ENCODE measurements at places on chromosomes 1 and 21.

DNA sequence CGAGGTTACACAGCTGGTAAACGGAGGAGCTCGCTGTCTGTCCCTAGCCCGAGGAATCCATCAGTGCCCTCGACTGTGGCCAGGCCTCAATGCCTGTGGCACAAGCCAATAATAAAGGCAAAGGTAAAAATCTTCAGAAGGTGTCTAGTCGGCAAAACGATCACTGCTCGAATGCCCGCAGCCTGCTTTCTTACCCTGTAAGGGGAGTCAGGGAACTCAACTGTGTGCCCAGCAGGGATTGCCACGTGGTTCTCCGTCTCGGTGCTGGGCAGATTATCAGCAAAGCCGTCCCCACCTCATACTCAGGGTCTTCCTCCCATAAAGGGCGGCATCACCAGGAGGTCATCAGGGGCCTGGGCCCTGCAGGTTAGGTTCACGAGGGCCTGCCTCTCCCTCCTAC, 103.4 kb downstream of the PAX7 start:
- DNase-seq, result no peak

GRCh38 chr1:170929412-170929834, 5.9 kb upstream of the MROH9 start:
- DNase-seq, result no peak

DNA sequence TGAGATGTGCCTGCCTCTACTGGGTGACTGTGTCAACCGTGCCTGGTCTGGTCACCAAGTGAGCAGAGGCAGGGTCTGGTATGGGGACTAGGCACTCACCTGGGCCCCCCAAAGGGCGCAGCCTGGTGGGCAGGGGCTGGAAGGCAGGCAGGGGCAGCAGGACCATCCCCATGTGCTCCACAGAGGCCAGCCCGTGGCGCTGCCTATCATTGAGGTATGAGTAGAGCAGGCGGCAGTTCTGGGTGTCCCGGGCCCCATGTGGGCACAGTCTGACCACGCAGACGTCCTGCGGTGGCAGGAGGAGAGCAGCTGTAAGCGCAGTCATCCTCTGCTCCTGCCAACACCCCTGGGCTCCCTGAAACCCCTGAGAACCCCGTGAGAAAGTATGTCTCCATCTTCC, 23.7 kb downstream of the SPOCD1 start:
- no peak for DNase-seq

DNA sequence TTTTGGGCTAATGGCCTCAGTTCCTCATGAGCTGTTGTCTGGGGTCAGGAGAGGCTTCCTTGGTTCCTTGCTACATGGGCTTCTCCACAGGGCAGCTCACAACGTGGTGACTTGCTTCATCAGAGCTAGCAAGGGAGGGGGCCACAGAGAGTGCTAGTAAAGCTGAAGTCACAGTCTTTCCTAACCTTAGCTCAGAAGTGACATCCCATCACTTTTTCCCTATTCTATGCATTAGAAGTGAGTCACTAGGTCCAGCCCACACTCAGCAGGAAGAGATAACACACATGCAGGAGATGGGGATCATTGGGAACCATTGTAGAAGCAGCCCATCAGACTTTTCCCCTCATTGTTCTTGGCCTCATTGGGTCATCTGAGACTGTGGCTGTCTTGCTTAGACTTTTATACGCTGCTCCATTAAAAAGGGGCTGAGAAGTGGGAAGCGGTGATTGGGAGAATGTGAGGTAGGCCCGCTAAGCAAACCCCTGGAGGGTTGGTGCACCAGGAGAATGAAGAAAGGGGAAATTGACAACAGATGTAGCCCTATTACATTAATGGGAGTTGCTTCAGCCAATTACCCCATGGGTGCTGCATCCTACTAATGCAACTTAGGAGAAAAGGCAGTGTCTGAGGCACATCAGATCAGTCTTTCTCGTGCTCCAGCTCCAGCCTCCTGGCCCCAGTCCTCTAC, 22.1 kb upstream of the IGSF21 start:
- DNase-seq, result no peak

DNA sequence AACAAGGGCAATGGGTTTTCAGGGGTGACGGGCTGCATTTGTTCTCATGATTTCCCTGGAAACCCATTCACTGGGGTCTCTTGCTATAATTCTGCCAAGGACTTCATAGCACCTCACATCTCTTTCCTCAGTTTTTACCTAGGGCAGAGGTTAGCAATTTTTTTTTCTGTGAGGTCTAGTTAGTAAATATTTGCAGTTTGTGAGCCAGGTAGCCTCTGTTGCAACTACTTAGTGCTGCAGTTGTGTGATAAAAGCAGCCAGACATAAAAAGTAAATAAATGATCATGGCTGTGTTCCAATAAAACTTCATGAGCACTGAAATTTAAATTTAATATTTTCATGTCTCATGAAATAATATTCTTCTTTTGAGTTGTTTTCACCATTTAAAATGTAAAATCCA, 37.7 kb downstream of the IFI44 start:
- no peak for DNase-seq

- peak; percentile 66 for DNase-seq
Measured at GRCh38 chr1:89454845-89455521, 69.6 kb upstream of the LRRC8B start.

DNA sequence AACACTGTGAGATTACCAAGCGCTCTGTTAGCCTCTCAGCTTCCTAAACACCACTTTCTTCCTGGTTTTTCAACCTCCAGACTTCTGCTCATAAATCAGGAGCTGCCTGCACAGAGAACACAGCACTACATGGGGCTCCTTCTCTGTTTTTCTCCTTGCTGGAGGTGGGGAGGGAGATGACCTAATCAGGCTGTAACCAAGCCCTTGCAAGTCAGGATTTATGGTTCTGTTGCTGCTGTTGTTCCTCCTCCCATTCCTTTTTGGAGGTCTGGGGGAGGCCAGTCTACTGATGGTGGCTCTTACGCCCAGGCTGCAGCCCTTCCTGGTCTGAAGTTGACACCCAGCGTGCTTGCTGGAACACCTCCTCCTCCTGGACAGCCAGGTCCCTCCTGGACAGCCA, 80.9 kb upstream of the AJAP1 start:
- DNase-seq, result no peak

DNA sequence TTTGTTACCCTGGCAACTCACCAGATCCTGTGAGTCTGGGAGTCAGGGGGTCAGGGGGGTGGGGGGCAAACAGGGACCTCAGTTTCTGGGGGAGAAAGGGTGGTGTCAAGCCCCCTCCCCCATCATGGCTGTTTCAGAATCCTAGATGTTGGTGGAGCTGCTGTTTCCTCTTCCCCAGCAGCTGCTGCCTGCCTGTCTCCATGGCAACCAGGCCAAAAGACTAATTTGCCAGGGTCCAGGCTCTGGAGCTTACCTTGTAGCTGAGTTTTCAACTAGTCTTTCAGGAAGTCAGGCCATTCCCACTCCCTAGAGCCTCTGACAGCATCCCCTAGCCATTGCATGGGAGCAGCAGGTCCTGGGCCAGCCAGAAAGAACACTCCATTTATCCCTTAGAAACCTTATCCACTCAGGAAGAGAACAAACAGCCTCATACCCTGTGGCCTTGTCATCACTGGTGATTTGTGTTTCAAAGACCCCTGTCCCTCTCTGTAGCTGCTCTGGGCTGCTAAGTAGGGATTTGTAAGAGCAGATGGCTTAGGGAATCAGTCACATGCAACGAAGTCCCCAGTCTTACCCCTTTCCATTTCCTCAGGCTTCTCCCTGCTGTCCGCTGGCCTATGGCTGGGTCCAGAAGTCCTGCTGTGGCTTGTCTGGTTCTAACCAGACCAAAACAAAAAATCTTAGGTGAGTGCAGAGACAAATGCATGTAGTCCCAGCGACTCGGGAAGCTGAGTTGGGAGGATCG, 21.5 kb upstream of the STMN1 start:
- no peak for DNase-seq

DNA sequence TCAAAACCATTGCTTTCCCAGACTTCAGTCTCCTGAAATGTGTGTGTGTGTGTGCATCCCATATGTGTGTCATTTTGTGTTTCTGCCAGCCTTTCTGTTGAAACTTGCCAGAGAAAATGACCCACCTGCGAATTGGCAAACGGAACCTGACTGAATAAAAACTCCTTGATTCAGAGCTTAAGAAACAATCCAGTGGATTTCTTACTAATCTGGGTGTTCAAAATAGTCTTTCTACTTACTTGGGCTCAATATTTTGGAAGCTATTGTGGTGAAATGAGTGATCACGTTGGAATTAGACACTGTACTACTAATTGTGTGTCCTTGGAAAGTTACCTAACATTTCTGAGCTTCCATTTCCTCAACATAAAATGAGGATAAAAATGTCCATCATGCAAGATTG, 138.9 kb upstream of the ERG start:
- no peak for DNase-seq

DNA sequence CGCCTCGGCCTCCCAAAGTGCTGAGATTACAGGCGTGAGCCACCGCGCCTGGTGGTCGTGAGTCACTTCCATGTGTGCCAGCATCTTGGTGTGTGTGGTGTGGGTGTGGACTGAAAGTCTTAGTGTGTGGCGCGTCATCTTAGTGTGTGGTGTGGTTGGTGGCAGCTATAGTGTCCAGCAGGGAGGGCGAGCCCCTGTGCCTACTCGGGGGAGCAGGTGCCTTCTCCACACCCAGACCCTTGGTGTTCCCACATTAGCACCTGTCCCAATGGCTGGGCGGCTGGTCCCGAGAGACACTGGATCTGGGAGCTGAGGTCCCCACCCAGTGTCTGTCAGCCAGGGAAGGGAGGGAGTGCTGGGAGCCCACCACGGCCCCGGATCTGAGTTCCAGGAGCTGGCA, 2.8 kb downstream of the SCNN1D start:
- DNase-seq, result no peak

DNA sequence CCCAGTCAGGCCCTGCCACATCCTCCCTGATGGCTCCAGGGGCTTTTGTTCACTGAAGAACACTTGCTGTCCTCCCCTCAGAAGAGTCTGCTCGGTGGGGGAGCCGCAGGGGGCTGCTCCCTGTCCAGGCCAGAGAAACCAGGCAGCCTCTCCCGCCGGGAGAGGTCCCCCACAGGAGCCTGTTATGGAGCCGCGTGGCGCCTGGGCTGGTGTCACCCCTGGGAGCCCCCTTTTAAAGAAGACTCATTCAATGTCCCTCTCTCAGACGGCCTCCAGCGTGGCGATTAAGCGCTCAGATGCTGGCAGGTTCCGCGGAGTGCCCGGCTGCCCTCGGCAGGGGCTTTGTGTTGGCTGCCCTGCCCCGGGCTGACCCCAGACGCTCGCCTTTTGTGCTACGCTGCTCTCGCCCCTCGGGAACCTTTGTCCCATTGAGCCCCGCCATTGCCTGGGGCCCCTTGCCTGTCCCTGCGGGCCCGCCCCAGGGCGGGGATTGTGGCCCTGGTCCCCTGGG, 43.1 kb downstream of the SKI start:
- DNase-seq, result no peak

- DNase-seq, result no peak
Measured at GRCh38 chr1:230463760-230464159, 37.6 kb upstream of the PGBD5 start.

GRCh38 chr21:37445228-37445627, 78.7 kb downstream of the DYRK1A start:
- DNase-seq, result no peak

DNA sequence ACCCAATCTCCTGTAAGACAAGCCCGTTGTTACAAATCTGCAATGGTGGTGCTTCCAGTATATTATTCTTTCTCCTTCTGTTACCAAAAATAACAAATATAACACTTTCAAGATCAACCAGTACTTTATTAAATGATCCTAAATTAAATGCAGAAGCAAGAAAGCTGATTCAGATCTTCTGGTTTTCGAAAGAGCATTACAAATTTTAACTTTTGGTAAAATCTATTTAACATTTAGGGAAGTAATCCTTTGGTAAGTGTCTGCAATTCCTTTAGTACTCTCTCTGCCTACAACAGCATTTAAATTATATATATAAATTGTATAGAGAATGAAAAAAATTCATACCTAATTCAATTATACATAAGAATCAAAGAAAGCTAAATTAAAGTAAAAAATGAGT, 198.6 kb upstream of the HMCN1 start:
- DNase-seq, result no peak

- no peak for DNase-seq
Measured at GRCh38 chr1:52402860-52403240, 1.4 kb downstream of the ORC1 start.

DNA sequence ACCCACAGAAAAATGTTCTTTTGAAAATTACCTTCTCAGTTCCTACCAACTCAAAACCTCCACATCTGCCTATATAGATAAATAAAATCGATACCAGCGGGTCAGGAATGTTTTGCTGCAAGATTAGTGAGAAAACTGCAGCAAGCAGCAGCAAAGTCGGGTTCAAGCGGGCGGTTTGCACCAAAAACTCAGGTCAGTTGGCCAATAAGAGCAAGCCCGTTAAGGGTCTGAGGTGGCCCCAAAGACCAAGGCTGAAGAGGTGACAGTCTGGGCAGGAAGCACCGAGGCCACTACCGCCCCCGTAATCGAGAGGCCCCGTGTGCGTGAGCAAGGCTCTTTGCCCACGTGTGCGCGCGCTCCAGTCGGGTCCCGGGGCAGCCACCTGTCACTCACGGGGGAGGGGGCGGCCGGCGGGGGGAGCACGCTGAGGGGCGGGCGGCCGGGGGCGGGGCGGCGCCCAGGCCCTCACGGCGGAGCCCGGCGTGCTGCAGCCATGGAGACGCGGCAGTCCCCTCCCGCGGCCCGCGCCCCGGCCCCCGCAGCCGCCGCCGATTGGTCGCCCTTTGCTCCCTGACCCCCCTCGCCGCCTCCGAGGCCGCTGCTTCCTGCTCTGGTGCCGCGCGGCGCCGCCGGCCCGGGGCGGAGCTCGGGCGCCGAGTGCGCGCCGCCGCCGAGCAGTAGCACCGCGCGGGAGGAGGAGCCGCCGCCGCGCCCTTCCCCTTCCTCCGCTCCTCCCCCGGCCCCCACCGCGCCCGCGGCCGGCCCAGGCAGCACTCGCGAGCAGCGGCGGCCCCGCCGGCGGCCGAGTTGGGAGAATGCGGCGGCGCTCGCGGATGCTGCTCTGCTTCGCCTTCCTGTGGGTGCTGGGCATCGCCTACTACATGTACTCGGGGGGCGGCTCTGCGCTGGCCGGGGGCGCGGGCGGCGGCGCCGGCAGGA, at the start of gene GALNT2:
Gene GALNT2 (plus strand): TSS at position 773 of the 939 bp plus-strand sequence. CDS start 43 bp downstream, at position 816.
- peak; percentile 95 for DNase-seq

GRCh38 chr1:44108971-44109370, 9.7 kb upstream of the KLF17 start:
- no peak for DNase-seq

GRCh38 chr1:156097499-156098178, 15.4 kb upstream of the MEX3A start:
- DNase-seq, result peak; percentile 53

DNA sequence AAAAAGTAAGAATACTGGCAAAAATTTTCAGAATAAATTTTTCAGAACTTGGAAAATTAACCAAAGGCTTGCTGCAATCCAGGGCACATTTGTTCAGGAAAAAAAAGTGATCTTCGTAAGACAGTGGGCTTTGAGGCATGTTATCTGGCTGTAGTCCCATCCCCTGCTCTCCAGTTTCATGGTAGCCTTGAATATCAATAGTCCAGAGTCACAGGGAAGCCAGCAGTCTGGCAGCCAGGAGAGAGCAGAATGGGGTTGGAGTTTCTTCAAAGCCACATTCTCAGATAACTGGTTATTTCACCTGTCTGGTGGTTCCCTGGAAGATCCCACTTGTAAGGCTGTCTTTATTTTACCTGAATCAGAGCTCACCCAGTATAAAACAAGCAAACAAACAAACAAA, 669.3 kb downstream of the MATN1 start:
- DNase-seq, result no peak

- no peak for DNase-seq
Measured at GRCh38 chr1:8239039-8239305, 78.9 kb upstream of the SLC45A1 start.

- no peak for DNase-seq
Measured at GRCh38 chr1:232381394-232382100, 248.4 kb downstream of the SIPA1L2 start.

Data from B cell (primary cell).